ENCODE measurements at places on chromosomes 2 and 18.

GRCh38 chr2:29166242-29167039, 51.2 kb downstream of the CLIP4 start:
- DNase-seq, result no peak

DNA sequence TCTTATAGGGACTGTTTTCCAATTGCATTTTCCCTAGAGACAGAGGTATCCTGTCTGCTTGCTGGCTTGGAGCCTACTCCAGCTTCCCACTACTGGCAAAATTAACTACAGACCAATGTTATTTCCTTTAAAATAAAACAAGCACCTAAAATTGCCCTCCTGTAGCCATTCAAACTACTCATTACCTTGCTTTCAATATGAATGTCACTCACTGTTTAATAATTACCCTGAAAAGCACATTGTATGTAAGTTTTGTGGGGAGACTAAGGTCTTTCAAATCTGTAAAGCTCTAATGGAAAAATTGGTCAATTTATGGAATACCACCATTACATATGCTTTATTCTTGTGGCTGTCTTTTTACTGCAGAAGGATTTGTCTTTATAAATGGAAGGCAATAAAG, 87.3 kb downstream of the DOCK10 start:
- DNase-seq, result no peak

DNA sequence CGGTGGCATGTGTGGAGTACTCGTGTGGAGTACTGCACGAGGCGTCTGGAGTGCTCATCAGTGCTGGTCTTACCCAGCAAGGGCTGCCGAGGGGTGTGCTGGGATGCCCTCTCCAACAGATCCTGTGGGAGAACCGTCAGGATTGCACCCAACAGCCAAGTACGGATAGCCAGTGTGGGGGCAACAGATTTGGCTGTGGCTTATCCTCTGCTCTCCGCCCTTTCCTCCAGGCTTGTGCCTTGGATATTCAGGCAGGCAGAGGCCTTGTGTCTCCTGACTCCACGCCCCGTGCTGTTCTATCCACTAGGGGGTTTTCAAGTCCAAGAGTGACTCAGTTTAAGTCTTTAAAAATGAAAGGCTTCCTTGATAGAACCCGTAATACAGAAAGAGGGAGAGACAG, 321.0 kb upstream of the HS6ST1 start:
- DNase-seq, result no peak

DNA sequence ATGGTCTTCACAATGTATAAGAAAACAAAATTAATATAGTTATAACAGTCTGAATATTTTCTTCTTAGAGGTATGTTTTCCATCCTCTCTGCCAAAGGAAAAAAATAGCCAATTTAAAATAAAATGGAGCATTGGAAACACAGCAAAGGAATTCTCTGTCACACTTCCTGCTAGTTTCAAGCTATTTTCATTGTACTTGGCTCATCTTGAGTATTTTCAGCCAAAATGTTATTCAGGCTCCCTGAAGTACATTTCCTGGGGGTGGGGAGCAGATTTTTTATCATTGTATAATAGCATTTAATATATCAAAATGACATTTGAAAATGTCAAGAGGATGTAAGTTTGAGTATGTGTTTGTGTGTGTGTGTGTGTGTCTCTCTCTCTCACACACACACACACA, 463.6 kb upstream of the REG3G start:
- no peak for DNase-seq

DNA sequence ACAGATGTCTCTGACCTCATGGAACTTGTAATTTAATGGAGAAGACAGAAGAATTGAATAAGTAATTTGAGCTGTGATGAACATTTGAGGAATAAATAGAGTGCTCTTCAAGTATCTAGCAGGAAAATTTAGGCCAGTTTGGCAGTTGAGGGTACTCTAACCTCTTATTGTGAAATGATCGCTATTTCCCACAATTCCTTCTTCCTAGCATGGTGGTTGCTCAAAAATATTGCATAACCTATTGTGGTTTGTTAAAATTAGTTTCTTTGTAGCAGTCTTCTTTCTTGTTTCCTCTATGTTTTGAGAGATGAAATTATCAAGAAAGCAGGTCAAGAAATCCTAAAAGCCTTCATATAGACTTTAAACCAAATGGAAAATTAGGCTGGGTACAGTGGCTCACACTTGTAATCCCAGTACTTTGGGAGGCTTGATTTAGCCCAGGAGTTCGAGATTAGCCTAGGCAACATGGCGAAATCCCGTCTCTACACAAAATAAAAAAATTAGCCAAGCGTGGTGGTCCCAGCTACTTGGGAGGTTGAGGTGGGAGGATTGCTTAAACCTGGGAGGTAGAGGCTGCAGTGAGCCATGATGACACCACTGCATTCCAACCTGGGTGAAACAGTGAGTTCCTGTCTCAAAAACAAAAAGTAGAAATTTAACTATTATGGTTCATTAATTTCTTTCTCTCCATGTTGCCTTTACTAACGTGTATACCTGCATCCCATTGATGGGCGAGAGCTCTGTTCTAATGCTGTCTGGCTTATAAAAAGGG, 58.7 kb downstream of the RBKS start:
- DNase-seq, result no peak

- DNase-seq, result no peak
Measured at GRCh38 chr2:237181844-237182243, 96.2 kb downstream of the COPS8 start.

- DNase-seq, result no peak
Measured at GRCh38 chr2:71990122-71990521, 157.5 kb downstream of the CYP26B1 start.

GRCh38 chr18:46428368-46428767, 228.7 kb downstream of the LOXHD1 start:
- DNase-seq, result no peak

DNA sequence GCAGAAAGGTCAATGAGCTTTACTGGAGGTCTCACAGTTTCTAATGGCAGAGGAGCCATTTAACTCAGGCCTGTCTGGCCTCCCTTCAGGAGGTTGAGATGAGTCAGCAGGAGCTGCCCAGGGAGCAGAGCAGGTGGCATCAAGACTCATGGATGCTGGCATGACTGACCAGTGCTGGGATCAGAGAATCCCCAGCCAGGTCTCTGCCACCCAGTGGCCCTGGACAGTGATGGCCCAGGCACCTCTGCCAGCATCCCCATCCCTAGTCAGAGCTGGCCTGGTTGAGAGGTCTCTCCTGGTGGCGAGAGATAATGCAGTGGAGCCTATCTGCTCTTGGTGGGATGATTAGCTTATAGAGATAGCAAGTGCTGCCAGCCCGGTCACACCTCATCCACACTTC, 43.1 kb downstream of the GYPC start:
- DNase-seq, result no peak

DNA sequence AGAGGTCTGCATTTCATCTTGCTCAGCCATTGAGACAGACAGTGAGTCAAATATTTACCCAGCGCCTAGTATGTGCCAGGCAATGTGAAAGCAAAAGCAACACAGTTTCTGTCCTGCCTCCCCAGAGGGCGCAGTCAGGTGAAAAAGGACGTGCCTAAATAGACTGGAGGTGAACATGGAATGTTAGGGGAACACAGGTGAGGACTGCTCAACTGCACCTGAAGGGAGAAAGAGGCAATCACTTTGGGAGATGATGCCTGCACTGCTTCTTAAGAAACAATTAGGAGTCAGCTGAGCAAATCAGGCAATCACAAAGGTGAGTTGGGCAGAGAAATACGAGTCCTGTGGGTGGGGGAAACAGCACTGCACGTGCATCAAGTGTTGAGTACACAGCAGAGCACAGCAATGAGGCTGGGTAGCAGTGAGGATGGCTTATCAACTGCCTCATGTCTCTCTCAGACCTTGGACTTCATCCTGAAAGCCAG, 218.3 kb upstream of the SMAD7 start:
- no peak for DNase-seq

GRCh38 chr2:233656443-233656842, 15.3 kb upstream of the UGT1A9 start:
- no peak for DNase-seq

DNA sequence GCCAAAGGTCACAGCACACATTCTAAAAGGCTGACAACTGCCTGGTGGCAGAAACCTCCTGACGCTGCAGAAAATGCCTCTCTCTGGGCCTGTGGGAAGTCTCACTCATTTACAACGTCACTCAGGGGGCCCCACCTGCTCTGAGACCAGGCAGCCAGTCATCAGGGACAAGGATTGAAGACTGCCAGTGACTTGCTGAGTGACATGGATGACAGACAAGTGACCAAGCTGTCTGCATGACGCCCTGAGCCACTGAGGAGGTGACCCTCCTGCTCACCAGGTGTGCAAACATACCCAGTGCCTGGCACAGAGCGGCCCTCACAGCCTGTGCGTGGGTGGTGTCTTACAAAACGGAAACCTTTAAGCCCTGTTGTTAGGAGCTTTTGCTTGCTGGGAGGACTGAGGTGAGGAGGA, 392.4 kb downstream of the TNS1 start:
- no peak for DNase-seq

- DNase-seq, result no peak
Measured at GRCh38 chr2:170772295-170772694, 2.1 kb downstream of the ERICH2 start.

DNA sequence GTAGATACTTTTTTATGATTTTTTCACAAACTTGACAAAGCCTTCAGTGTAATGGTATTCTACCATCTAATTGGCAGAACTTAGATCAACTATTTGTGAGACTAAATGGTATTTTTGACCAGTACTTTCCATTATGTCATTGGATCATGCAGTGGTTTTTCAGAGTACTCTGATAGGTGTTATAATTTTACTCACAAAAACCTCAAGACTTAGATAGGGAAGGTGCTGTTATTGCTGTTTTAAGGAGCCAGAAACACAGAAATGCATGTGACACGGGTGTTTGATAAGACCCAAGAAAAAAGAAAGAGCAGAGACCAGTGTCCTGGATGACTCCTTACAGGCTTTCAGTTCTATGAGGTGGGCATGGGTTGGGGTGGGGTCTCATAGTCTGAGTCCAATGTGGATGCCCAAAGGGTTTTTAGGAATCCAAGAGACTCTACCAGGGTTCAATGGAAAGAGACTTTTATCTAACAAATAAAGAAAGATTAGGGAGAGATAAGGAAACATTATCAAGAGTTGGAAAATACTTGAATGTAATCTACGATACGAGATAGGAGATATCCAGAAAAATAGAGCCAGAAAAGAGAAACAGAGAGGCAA, 31.3 kb downstream of the SP140 start:
- DNase-seq, result no peak

DNA sequence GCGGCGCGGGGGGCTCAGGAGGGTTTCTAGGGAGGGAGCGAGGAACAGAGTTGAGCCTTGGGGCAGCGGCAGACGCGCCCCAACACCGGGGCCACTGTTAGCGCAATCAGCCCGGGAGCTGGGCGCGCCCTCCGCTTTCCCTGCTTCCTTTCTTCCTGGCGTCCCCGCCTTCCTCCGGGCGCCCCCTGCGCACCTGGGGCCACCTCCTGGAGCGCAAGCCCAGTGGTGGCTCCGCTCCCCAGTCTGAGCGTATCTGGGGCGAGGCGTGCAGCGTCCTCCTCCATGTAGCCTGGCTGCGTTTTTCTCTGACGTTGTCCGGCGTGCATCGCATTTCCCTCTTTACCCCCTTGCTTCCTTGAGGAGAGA, 5.2 kb downstream of the PROC start:
- no peak for DNase-seq

- no peak for DNase-seq
Measured at GRCh38 chr2:174678395-174678794, 80.8 kb upstream of the WIPF1 start.

DNA sequence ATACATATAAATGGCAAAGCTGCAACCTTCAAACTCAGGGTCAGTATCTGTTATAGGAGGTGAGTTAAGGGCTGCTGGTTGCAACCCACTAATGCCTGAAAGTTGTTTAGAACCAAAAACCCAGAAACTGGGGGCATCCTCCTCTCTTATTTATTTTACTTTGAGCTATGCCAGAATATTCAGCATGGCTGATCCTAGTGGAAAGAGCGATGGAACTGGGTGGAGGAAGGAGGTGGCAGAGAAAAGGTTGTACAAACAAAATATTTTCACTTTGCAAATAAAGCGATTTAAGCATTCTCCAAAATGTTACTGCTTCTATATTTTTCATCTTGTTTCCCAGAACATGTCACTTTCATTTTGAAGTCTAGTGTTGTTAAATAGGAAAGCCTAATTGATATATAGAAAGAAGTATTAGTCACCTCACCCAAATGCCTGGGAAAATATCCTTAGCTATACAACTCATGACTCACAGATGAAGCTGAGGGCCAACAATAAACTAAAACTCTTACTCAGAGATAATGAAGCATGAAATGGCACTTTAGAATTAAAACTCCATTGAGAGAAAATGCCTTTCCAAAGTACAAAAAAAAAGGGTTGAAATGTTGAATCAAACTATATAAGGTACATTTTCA, 251.4 kb upstream of the UBE2E3 start:
- DNase-seq, result no peak

DNA sequence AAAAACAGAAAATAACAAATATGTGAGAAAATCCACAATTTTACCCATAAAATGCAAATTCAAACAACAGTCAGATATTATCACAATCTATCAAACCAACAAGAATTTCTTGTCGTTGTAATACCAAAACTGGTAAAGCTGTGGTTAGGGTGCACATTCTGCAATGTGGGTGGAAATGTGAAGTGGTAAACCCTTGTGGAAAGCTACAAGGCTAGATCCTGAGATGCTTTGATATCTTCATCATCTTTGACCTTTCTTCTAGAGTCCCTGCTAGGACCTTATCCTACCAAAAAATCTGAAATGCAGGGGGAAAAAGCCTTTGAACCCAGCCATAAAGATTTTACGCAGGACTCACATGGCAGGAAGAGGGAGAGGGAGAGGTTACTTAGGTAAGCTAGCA, 17.2 kb upstream of the ATG16L1 start:
- DNase-seq, result no peak

- DNase-seq, result no peak
Measured at GRCh38 chr2:120988700-120989511, 253.2 kb downstream of the GLI2 start.

- no peak for DNase-seq
Measured at GRCh38 chr2:189927823-189928222, 134.7 kb downstream of the MSTN start.

DNA sequence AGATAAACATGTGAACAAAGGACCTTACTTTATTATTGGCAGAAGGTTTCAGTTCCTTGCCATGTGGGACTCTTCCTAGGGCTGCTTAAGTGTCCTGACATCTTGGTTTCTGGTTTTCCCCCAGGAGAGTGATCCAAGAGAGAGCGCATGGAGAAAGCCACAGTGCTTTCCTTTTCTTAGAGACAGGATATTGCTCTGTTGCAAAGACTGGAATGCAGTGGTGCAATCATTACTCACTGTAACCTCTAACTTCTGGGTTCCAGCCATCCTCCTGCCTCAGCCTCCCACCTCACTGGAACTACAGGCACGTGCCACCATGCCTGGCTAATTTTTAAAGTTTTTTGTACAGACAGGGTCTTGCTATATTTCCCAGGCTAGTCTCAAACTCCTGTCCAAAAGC, 38.1 kb upstream of the TCF7L1 start:
- DNase-seq, result no peak

Measured in NAMALWA (cell line).